ENCODE measurements at places on chromosomes 7 and 10.

DNA sequence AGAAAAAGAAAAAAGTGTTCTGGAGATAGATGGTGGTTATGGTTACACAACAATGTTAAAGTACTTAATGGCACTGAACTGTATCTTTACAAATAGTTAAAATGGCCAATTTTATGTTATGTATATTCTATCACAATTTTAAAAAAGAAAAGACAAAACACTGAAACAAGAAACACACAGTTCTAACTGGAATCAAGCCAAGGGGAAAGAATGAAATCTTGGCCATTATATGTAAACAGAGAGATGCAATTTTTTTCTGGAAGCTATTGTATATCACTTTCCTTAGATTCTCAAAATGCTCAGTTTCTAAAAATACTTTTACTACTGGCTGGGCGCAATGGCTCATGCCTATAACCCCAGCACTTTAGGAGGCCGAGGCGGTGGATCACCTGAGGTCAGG is 4.1 kb downstream of the COA1 start:
- no peak for DNase-seq

DNA sequence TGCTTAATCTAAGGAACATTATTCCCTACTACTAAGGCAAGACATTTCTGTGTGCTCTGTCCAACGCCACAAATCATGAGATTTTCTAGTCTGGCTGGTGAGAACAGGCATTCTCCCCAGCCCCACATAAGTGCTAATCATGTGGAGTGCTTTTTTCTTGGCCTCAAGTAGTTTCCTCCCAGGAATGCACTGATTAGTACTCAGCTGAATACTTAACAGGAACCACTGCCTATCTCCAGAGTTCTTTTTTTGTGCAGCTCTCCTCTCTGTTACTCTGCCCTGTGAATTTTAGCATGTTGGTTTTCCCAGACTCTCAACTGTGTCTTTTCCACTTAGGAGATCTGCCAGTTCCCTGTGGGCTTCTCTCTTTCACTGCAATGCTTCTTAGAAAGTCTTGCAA is 1098.5 kb upstream of the LRRTM3 start:
- DNase-seq: no peak

DNA sequence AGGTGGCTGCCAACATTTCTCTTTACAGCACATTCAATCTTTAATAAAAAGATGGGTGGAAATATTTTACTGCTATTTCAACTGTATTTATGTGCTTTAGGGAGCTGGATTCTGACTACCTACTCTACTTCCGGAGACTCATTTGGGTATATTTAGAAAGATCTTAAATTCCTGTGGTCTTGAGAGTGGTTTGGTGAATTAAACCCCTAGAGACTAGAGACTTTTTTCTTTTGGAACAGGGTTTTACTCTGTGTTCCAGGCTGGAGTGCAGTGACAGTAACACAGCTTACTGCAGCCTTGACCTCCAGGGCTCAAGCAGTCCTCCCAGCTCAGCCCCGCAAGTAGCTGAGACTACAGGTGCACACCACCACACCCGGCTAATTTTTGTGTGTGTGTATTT is 79.0 kb upstream of the HABP2 start:
- DNase-seq: no peak

- DNase-seq: no peak
Measured at GRCh38 chr7:33744293-33745075, 160.9 kb upstream of the BMPER start.

DNA sequence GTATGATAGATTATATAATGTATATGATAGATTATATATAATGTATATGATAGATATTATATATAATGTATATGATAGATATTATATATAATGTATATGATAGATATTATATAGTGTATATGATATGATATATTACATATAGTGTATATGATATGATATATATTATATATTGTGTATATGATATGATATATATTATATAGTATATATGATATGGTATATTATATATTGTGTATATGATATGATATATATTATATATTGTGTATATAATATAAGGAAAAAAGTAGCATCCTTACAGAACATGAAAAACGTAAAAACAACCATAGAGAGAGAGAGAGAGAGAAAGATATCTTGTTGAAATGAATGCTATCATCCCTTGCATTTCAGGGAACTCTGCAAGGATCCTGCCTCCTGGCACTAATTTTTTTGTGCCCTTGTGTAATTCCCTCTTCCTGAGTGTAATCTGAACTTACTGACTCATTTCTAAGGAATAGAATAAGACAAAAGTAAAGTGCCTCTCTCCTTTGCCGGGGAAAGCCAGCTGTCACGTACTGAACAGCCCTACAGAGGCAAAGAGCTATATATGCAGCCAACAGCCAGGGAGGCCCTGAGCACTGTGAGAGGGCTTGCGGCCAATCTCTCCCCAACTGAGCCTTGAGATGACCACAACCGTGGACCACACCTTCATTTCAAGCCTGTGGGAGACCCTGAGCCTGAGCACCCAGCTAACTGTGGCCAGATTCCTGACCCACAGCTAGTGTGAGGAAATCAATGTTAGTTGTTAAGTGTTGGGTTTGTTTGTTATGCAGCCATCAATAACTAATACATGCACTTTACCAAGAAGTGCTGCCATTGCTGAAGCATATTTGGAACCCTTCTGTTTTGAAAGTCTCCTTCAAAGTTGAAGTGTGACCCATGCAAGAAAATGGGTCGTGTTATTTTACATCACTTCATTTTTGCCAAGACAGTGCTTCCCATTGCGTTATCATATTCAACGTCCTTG is 61.1 kb upstream of the EZH2 start:
- no peak for DNase-seq

- DNase-seq: no peak
Measured at GRCh38 chr7:30184791-30185487, 50.2 kb downstream of the MTURN start.

- no peak for DNase-seq
Measured at GRCh38 chr10:61356354-61356753, 96.8 kb downstream of the TMEM26 start.

DNA sequence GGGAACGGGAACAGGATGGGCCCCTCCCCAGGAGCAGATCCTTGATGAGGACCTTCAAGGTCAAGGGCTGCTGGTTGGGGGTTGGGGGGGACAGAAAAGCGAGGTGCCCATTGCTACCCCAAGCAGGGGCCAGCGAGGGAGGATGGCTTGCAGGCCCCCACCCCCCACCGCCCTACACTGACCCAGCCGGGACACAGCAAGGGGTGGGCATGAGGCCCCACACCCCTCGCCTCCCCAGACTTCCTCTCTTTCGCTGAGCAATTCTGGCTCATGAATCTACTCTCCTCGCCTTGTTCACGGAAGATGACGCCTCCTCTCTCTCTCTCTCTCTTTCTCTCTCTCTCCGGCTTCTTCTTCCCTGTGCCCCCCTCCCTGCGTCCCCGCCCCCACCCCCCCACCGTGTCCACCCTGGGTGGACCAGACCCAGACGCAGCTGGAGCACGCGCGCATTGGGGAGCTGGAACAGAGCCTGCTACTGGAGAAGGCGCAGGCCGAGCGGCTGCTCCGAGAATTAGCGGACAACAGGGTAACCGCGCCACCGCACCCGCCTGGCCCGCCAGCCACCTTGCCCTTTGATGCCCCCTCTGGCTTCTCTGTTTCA is 81.1 kb upstream of the GTF2IRD1 start:
- no peak for DNase-seq

GRCh38 chr10:50362547-50363125 is 111.3 kb upstream of the ASAH2 start:
- DNase-seq: no peak

GRCh38 chr7:123437447-123437995 is 96.9 kb downstream of the IQUB start:
- DNase-seq: no peak

DNA sequence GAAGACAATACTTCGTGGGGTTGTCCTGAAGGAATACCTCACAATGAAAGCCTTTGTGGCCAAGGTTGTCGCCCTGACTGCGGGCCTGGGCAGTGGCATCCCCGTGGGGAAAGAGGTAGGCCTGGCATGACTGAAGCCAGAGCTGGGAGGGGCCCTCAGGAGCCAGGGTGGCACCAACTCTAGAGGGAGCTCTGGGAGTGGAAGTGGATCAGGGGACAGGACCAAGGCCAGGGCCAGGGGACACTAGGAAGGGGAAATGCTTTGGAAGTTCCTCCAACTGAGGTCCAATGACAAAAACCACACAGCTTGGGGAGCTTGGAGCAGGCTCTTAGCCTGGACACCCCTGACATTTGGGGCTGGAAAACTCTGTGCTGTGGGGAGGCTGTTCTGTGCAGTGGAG is 5.8 kb downstream of the CLCN1 start:
- DNase-seq: no peak

GRCh38 chr10:60908031-60908430 is 36.0 kb downstream of the RHOBTB1 start:
- no peak for DNase-seq

DNA sequence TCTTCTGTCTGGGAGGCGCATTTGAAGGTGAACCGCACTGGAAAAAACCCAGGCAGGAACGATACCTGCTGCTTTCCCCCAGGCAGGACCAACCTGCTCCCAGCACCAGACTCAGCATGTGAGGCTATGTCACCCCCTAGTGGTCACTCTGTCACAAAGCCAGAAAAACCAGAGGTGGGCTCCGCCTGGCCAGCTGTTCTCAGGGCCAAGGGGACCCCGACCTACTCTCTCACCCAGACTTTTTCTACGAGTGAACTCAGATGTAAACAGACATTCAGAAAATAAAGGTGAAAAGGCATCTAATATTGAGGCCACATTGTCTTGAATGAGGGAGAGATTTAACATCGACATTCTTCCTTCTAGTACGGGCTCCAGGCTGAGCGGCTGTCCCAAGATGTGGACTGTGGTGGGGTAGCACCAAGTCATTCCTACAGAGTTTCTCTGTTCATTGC is 117.3 kb downstream of the PRKAG2 start:
- no peak for DNase-seq

DNA sequence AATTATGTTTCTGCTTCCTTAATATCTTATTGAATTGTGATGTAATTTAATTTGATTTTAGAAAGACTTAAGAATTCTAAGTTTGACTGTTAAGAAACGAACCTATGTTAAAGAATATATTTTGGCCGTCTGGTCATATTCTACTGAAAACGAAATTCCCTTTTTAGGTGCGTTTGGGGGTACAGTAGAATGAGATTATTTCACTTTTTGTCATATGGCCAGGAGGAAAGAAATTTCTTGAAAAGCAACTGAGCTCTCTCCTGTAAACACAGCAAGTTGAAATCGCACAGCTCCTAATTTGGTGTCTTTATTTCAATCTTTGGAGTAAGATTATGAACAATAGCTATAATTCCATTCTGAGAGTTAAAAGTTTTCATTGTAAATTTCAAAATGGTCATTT is 227.6 kb downstream of the CACNB2 start:
- no peak for DNase-seq

- no peak for DNase-seq
Measured at GRCh38 chr10:23408330-23408976, 30.4 kb upstream of the OTUD1 start.

- no peak for DNase-seq
Measured at GRCh38 chr7:139203992-139204391, 27.0 kb upstream of the UBN2 start.

- DNase-seq: no peak
Measured at GRCh38 chr10:102455893-102456471, 4.6 kb upstream of the C10orf95 start.

GRCh38 chr7:120700796-120701195 is 157.1 kb downstream of the TSPAN12 start:
- no peak for DNase-seq

DNA sequence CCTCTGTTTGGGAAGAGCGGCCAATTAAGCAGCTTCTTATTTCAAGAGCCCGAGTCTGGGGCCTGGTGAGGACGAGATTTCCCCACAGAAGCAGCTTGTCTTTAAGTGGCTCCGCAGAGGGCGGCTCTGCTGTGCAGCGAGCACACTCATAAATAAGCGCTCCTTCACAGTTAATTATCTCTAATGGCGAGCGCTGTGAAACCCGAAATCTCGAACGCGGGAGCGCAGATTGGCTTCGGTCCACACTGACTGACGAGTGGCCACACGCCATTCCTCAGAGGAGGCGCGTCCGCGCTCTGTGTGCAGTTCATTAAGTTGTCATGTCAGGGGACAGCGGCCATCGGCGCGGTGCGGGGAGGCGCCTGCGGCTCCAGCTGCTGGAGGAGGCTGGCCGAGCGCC is 560.9 kb downstream of the DNAJB6 start:
- DNase-seq: peak; percentile 72

- DNase-seq: no peak
Measured at GRCh38 chr7:36129048-36129534, 24.0 kb upstream of the EEPD1 start.

GRCh38 chr7:148882841-148883265 is 1.2 kb downstream of the EZH2 start:
- DNase-seq: no peak

- DNase-seq: no peak
Measured at GRCh38 chr7:103879411-103879810, 110.0 kb downstream of the RELN start.

DNA sequence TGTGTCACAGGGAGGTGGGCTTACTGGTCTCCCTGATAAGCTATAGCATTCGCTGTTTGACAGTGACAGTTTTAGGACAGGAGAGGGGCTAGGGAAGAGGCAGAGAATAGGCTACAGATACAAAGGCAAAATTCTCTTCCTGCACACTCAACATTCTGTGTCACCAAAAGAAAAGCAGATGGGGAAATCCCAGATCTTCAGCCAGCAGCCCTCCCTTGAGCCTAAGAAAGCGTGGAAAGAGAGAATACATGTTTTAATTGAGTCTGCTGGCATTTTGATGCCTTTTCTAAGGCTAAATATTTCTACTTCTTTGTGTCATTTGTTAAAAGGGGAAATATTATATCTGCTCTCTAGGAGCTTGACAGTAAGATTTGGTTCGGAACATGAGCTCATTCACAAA is 247.0 kb downstream of the TRIL start:
- DNase-seq: no peak

DNA sequence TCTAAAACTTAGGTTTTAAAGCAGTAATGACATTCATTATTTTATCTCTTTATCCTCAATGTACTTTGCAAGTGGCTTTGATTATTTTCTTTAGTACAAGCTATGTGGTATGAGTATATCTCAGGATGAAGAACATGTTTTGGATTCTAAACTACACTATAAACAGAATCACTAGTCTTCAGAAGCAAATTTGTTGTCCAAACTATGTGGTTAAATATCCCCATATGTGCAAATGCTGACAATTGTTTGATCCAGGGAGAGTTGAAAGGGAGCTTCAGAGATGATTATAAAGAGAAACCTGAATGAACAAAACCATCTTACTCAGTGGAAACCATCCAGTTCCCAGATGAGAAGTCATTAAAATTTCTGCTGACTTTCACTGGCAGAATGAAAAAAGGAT is 179.3 kb downstream of the MDFIC start:
- DNase-seq: no peak

DNA sequence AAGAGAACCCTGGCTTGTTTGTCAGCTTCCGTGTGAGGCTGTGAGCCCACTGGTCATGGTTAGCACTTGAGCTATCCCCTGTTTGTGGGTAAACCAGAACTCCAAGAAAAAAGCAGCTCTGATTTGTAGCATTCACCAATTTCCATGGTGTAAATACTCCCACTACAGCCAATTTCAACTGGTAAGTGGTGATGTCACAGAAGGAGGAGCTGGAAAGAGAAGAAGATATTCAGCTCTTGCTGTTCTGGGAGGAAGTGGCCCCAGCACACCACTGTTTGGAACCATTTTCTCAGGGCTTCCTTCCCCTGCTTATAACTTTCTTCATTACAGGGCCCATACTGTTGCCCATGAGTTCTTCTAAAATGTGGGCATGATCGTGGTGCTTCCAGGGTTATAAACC is 500.1 kb upstream of the ZMIZ1 start:
- no peak for DNase-seq

GRCh38 chr10:70582793-70583668 is 19.5 kb downstream of the PRF1 start:
- no peak for DNase-seq

GRCh38 chr10:118358327-118358726 is 16.2 kb upstream of the FAM204A start:
- DNase-seq: no peak

All from NCI-H187 treated with DMSO at 0.1 percent for 48 hours (cell line).